ENCODE measurements at places on chromosomes 12 and 14.

DNA sequence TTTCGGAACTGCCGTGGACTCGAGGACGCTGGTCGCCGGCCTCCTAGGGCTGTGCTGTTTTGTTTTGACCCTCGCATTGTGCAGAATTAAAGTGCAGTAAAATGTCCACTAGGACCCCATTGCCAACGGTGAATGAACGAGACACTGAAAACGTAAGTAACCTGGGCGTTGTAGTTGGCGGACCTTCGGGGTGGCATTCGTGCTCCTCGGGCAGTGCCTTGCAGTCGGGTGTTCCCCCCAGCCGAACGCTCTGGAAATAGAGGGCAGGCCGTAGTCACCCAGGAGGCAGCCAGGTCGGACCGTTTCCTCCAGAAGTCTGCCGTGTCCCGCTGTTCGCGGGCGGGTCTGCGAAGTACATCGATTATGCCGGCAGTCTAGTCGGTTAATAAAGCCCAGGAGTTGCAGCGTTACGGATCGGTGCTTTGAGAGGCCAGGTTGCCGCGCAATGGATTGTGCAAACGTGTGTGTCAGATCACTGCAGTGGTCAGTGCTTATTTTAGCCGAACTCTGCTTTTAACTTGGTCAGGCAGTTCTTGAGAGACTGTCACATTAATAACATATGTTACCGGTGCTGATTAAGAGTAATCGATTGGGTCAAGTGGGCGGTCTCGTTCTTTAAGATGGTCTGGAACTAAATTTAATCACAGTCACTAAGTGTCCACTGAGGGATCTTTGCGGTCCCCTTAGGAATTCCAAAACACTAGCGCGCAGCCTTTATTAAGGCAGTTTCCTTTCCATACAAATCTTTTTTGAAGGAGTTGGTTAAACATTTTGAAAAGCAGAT, 906 bp downstream of the MARK3 start:
- no peak for DNase-seq

- peak; percentile 85 for DNase-seq
These were observed at the start of gene CD69 for GRCh38 chr12:9760699-9761418. CD69 (minus strand) TSS chr12:9760901; CDS start chr12:9760820, 81 bp downstream.

GRCh38 chr12:109113661-109114321, 2.6 kb upstream of the ACACB start:
- DNase-seq, result no peak

DNA sequence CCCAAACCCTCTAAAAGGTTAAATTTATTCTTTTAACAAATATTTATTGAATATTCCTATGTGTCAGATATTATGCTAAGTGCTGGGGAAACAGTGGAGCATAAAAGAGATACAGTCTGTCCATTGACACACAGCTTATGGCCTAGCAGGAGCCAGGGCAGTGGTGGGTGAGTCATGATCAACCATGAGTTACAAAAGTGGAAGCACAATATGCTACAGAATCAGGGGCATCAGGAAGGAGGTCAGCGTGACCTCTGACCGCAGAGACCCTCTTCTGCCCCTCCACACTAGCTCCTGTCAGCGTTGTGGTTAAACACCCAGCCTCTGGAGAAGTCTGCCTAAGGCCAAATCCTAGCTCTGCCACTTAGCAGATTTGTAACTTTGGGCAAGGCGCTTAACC, 4.7 kb upstream of the PPP1R1A start:
- DNase-seq, result no peak

DNA sequence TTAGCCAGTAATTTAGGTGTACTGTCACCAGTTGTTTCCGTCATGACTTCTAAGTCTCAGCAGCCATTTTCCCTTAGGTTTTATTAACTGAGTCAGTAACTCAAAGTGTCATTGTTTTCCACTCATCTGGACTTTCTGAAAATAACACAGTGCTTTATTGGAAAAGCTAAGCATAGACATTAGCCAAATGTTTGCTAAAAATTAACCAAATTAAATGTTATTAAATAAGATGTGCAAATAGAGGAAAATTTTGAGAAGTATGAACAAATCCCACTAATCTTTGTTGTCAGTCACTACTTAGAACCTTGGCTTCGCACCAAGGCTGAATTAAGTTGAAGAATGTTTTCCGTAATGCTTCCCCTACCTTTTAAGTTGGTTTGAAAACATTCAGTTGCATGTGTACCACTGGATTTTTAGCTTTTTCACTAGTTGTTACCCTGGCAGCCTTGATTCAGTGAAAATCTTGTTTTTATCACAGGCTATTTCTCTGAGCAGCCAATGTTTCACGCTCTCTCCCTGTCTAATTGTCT, 43.0 kb downstream of the BORCS5 start:
- no peak for DNase-seq

- DNase-seq, result no peak
These were observed 55.9 kb upstream of the TSPAN11 start for GRCh38 chr12:30870491-30871265.

DNA sequence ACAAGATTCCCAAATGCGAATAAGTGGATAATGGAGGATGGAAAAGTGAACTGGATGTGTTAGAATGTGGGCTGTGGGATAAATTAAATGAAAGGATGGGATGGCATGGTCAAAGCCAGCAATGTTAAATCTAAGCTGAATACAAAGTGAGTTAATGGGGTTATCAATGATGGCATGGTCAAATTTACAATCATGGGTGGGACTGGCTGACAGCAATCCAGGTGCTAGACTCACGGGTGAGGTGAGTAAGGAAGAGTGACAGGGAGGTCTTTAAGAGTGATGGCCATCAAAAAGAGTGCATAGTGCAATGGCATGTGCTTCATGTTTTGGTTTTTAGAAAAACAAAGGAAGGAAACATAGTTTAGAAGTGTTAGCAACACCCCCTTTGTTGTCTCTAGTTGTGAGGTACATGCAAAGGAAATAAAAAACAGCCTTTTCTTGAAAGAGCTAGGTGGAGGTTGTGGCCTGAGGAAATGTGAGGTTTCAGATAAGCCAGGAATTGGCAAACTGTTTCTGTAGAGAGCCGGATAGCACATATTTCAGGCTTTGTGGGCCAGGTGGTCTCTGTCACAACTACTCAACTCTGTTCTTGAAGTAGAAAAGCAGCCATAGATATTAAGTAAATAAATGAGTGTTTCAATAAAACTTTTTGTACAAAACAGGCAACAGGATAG, 328.7 kb downstream of the RPL10L start:
- no peak for DNase-seq

GRCh38 chr12:110744151-110744571, 1.5 kb upstream of the PPP1CC start:
- no peak for DNase-seq

- DNase-seq, result no peak
These were observed 703.6 kb upstream of the FLRT2 start for GRCh38 chr14:84826294-84826693.

DNA sequence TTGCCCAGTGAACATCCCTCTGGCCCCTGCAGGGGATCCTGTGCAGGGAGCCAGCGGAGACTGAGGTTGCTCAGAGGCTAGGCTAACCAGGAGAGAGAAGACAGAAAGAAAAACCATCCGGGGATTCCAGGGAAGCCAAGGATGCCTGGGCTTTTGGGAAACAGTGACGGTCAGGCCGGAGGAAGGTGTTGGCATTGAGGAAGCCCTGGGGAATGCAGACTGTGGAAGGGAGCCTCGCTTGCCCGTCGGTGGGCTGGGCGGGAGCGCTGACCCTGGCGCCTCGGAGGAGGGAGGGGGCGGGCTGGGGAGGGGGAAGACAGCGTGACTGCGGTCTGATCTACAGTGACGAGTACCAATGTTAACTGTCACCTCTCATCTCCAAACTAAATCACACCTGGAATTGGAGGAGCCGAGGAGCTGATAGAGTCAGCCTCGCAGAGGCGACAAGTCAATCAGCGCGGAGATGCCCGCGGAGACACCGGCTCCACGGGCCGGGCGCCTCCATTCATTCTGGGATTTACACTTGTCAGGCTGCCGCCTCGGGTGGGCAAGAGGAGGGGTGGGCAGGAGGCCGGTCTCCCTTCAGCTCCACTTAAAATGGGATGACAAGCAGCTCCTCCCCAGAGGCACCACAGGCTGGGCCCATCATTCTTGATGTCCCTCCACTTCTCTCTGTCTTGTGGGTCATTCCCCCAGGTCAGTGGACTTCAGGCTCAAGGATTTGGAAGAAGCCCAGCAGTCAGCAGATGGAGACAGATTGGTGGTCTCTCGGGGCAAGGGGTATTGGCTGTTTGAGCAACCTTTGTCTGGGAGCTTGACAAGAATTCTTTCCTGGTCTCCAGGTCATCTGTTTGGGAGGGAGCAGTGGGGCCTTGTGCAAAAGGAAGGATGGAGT, 20.4 kb upstream of the GPATCH2L start:
- DNase-seq, result no peak

- no peak for DNase-seq
These were observed 278.1 kb upstream of the LMO3 start for GRCh38 chr12:16884056-16884455.

DNA sequence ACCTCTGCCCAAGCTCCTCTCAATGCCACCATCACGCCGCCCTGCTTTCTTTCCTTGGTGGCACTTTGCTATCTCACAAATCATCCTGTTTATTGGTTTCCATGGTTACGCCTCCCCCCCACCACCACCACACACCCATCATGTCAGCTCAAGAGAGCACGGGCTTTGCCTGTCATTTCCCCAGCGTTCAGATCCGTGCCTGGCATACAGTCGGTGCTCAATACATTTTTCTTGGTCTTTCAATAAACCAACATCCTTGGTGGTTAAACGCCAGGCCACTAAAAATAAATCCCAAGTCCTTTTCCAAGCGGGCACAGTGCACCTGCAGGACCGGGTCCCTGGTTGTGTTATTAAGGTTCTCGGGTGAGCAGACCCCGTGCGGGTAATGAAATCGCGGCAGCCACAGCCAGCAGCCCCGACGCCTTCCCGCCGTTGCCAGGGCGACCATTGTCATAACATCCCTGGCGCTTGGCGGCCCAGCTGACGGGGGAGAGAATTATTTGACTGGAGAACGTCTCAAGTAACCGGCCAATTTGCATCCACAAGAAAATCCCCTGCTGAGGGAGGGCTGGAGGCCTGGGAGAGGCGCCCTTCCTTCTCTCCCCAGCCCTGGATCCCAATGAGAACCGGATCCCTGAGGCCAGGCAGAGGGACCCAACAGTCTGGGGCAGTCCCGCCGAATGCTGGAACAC, 92.9 kb downstream of the KSR2 start:
- DNase-seq, result peak; percentile 7

DNA sequence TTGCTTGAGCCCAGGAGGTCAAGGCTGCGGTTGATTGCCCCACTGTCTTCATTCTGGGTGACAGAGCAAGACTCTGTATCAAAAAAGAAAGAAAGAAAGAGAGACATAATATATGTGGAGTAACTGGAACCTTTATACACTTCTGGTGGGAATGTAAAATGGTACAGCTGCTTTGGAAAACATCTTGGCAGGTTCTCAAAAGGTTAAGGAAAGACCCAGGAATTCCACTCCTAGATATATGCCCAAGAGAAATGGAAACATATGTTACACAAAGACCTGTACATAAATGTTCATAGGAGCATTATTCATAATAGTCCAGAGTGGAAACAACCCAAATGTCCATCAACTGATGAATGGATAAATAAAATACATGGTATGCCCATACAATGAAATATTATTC, 7.2 kb downstream of the RBMS2 start:
- DNase-seq, result no peak

GRCh38 chr14:102659797-102660196, 67.3 kb downstream of the RCOR1 start:
- no peak for DNase-seq

GRCh38 chr14:93716002-93716745, 72.1 kb downstream of the PRIMA1 start:
- no peak for DNase-seq

- DNase-seq, result no peak
These were observed 298.6 kb upstream of the PPFIA2 start for GRCh38 chr12:82057770-82058169.

GRCh38 chr14:36438883-36439282, 81.1 kb downstream of the NKX2-1 start:
- no peak for DNase-seq

GRCh38 chr14:46323404-46323762, 328.2 kb downstream of the RPL10L start:
- no peak for DNase-seq

DNA sequence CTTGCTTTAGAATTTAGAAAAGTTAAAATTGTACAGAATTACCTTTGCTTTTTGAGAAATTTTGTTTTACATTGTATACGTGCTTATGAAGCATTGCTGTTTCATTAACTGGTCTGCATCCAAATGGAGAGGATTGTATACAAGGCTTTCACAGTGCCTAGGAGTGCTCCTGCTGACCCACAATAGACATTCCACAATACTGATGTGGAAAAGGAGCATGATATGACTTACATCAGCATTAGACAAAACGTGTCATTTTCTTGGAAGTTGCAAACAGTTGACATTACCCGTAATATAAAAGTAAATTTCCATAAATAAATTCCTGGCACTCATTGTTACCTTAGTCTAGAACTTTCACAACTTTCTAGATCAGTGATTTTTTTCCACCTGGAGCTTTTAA, 1.9 kb downstream of the PRKD1 start:
- no peak for DNase-seq

- no peak for DNase-seq
These were observed 329.1 kb upstream of the ATP2B1 start for GRCh38 chr12:90037740-90038139.

DNA sequence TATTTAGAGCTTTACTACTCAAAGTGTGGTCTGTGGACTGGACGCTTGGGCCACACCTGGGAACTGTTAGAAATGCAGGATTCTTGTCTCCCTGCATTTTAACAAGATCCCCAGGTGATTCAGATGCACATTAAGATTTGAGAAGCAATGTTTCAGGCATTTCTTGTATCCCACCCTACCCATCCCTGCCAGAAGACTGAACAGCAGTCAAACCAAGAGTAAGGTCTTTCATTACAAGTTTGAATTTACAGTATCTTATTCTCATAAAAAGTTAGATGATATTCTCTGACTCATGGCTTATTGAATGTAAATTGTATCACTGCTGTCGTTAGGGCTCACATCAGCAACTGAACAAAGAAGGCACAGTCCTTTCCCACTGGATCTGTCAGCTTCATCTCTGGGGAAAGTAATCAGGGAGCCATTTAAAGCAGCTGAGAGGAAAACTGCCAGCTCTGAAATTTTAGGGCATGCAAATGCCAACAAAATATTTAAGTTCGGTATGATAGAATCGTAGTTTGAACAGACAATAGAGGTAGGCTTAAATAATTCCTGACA, 141.1 kb downstream of the AKAP6 start:
- DNase-seq, result no peak

- DNase-seq, result no peak
These were observed 1.9 kb downstream of the GYS2 start for GRCh38 chr12:21602774-21603173.

DNA sequence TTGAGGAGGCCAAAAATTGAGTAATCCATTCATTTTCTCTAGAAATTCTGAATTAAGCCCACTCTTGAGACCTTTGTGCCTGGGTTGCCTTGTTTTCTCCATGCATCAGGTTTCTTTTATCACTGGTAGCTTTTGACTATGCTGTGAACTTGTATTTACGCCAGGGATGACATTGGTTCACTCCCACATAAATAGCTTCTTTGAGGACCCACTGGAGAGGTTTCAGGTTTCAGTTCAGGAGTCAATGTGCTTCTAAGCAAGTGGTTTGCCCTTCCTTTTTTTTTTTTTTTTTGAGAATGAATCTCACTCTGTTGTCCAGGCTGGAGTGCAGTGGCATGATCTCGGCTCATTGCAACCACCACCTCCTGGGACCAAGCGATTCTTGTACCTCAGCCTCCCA, 10.2 kb upstream of the SLC17A8 start:
- DNase-seq, result no peak

Measured in activated CD4-positive, alpha-beta T cell treated with anti-CD3 and anti-CD28 coated beads for 4 hours (primary cell).